ENCODE measurements at places on chromosomes 4 and X. TPM values are rescaled to one million over a fixed set of nuclear protein-coding genes. Genes with fewer than 3 reads are reported as not detected.

PAGE1 gene
- not detected for total RNA-seq

- no peak for DNase-seq
Observed at GRCh38 chrX:119669424-119670037, 23.4 kb downstream of the SEPTIN6 start.

CACNA1F gene
- 0.36 TPM for total RNA-seq

DNA sequence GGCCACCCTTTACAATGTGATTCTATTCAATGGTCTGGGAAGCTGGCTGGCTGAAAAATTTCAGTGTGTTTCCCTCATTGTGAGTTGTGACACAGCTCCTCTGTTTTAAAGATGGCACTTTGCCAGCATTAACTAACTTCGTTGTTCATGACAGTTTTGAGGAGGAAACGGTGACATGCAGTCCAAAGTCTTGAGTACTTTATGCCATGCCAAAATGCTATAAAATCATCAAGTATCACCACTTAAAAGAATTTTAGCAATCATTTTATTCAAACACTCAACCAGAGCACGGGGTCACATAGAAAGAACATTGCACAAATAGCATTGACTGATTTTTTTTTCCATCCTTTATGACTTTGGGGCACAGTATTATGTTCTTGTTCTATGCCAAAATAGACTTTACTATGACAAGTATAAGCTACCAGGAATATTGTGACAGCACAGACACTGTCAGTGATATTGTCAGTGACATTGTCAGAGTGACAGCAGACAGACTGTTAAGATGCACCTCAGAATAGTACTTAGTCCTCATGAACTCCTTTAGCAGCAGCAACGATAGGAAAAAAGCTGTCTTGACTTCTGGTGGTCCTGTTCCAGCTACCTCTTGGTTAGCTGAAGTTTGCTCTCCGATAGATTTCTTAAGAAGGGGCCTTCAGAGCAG, 46.7 kb downstream of the CXCL13 start:
- DNase-seq: no peak

GRCh38 chr4:92968556-92968955, 664.8 kb downstream of the GRID2 start:
- no peak for DNase-seq

DNA sequence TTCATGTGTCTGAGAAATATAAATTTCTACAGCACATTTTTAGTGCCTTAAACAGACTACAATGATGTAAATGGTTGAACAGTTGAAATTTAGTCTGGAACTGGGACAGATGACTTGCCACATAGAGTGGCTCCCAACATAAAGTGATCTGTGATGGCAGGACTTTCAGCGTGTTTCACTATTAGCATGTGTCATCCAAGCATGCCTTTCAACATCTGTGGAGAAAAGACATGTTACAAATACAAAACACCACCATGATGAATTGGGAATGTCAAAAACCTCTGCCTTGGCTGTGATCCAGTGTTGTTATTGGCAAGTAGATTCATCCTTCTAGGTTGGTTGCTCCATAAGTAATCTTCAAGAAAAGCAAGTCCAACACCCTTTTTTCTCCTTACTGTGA, 348.7 kb downstream of the MAPK10 start:
- DNase-seq: no peak

HELT gene
- not detected for total RNA-seq

NEIL3 gene
- total RNA-seq: 6.2 TPM

DNA sequence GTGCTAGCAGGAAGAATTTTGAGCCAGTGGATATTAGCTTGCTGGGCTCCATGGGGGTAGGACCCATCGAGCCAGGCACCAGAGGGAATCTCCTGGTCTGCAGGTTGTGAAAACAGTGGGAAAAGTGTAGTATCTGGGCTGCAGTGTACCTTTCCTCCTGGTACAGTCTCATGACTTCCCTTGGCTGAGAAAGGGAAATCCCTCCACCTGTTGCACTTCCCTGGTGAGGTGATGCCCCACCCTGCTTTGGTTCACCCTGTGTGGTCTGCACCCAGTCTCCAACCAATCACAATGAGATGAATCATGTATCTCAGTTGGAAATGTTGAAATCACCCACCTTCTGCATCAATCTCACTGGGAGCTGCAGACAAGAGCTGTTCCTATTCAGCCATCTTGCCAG, 341.4 kb upstream of the IRS4 start:
- DNase-seq: no peak

DNA sequence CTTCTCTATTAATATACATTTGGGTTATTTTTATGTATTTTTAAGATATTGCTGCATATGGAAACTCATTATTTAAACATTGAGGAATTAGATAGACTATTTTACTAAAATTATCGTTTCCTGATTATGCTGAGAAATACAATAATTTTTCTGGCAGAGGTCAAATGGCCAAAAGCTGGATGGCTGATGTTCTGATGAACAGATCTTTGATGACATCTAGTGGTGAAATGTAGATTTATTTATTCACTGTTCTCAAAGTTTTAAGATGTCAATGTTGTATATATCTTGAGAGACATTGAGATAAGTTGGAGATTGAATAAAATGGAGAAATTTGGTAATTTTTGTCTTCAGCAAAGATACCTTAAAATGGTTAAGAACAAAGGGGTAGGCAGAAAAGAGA, 96.2 kb downstream of the UGT8 start:
- peak; percentile 22 for DNase-seq

DNA sequence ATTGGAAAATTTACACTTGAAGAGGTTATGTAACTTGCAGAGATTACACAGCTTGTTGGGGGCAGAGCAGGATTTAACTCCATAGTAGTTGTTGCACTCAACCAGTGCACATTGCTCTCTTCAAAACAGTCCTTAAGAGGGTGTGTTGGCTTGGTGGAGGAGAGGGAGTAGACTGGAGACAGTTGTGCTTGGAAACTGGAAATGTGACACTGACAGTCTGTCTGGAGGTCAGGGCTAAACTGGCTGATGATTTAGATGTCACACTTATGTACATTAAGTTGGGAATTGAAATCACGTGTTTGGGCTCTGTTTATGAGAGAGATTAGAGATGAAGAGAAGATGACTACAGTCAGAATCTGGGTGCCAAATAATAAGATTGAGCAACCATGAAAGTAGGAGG, 32.9 kb downstream of the CCSER1 start:
- DNase-seq: no peak

All from cerebellum (tissue), 4 donors.